NCI-H1092 (cell line): ENCODE measurements at places on chromosomes 2 and 18.

DNA sequence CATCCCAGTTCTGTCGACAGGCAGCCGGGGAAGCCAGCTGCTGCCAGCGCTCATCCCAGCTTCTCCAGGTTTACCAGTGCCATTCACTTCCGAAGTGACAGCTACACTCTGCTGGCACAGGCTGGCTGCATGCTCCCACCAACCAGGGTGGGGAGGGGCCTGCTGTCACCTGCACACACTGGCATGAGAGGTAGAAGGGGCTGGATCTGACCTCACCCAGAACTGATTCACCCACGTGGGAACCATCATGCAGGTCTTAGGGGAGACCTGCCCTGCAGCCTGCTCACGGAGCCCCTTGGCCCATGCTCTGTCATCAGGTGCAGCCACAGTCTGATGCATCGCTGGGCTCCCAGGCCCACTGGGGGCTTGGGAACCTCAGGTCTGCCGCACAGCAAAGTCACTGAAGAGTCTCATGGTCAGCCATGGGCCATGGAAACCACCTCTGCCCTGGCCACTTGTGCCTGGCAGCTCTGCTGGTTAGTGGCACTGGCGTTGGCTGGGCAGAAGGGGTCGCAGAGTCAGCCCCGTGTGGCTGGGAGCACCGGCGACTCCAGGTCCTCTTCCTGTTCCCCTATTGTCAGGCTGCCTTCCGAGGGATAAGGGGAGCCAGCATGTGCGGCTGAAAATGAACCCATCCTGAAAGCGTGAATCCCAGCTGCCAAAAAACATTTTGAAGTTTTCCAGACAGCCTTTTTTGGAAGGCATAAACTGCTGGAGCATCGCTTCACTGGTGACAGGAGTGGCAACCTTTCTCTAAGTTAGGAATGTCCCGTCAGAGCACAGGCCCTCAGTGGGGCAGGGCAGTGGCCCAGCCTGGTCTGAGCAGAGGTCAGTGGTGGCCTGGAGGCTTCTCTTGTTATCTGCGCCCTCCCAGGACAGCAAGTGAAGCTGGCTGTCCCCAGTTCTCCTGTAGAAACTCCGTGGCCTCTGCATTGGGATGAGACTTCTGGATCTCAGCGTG, 157.8 kb downstream of the SEPTIN10 start:
- no peak for DNase-seq

DNA sequence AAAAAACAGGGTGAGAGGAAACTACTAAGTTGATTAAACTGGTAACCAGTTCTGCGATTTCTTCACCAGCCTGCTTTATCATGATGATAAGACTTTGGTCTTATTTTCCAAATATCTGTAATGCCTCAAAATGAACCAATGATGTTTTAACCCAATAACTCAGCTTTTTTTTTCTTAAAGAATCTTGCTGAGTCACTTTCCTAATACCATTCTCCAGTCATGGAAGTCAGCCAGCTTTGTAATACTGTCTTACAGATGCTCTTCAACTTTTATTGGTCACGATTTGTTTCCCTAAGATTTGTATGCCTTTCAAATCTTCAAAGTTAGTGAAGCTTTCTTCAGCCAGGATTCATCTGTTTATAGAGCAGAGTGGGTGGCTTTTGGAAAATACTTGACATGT, 47.7 kb upstream of the SMIM21 start:
- DNase-seq, result no peak

GRCh38 chr18:49273241-49273880, 187.1 kb downstream of the DYM start:
- no peak for DNase-seq

GRCh38 chr2:41896186-41896846, 151.5 kb upstream of the PKDCC start:
- DNase-seq, result no peak

DNA sequence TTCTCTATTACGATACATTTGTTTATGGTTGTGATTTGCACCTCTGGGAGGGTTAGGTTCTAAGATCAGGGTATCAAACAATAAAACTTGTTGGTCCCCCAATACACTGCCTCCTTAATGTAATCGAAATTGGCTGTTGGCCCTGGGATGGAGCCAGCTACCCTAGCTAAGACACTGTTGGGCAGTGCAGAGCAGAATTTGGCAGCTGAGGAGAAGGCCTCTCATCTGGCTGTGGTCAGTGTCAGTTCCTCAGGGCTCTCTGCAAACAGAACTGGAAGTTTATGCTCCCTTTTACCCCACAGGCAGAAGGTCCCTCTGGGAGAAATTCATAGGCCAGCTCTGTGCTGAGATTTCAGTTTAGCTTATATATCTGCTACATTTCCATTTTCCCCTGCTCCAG, 8.6 kb upstream of the HAAO start:
- DNase-seq, result no peak

DNA sequence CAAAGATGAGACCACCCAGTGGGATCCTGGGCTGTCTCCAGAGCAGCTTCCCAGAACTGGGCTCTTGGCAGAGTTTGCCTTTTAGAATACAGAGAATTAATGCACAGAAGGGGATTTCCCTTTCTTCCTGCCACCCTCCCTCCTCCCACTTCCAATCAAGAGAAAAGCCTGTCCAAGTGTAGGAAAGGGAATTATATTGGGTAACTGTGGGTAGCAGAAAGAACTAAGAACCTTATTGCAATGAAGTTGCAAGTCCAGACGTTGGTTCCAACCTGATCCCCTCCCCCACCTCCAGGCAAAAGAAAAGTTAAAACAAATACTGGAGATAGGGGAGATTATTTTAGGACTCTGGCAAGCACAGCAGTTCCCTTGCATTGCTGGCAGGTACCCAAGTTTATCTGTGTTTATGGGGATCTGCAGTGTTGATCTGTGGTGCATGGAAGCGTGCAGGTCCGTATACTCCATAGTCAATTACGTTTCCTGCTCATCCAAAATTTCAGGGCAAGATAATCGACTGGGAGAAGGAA, 114.3 kb downstream of the PRKCE start:
- no peak for DNase-seq

DNA sequence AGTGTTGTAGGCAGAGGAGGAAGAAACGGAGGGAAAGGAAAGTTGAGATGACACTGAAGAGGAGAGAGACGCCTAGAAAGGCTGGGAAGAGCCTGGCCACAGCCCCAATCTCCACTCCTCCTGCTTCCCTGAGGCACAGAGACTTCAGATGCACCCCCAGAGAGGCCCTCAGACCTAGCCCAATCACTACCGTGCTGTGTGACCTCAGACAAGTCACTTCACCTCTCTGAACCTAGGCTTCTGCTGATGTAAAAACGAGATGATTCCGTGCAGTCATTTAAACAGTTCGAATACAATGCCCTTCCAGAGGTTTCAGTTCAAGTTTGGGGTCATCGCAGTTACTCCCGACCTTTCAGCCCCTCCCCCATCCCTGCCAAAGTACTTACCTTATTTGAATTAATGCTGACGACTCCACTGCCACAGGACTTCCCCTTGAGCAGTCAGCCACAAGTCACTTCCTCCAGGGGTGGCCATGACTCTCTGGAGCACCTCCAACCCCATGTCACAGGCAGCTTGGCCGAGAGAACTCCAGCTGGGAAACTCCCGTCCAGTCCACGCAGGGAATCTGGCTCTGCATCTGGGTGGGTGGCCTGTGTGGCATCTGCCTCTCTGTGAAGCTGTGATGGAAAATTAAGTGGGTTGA, 105.2 kb upstream of the ID2 start:
- DNase-seq, result no peak

DNA sequence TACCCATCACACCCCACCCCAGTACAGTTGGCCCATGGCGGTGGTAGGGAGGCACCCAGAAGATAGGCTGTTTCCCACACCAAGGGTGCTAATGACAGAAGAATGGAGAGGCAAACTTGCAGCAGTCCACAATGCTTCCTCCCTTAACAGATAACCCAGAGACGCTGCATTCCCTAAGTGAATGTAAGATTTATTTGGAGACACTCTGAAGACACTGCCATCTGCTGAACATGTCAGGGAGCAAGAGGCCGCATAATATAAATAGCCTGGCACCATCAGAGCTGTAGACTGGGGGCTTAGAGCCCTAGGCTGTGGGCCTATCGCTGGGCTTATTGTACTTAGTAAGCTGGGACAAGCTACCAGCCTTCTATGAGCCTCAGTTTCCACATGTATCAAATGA, 2.2 kb upstream of the IWS1 start:
- no peak for DNase-seq

DNA sequence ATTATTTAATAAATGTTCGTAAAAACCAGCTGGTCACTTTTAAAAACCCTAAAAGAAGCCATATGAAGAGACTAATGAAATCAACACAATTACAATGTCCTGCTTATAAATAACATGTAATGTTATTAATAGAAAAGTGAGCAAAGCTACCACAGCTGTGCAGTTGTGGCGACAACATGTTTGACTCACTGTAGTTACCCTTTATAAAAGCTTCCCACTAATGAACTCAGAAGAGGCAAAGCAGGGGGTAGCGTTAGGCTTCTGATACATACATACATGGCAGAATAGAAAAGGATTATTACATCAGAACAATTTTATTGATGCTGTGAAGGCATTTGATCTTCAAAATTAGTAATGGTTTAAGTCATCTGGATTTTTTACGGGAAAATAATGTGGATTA, 219.7 kb downstream of the SLC4A10 start:
- no peak for DNase-seq

DNA sequence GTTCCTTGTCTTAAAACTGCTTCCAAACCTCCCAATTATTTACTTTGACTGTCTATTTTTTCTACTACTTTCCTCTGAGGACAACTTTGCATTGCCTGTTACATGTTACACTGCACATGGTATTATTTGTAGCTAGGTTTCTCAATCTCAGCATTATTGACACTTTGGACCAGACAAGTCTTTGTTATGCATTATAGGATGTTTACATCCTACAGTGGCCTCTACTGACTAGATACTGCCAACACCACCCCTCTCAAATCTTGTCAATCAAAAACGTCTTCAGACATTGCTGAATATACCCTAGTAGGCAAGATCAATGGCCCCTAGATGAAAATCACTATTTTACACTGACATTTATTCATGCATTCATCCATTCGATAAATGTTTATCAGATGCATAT, 129.6 kb upstream of the DNAJC10 start:
- no peak for DNase-seq

DNA sequence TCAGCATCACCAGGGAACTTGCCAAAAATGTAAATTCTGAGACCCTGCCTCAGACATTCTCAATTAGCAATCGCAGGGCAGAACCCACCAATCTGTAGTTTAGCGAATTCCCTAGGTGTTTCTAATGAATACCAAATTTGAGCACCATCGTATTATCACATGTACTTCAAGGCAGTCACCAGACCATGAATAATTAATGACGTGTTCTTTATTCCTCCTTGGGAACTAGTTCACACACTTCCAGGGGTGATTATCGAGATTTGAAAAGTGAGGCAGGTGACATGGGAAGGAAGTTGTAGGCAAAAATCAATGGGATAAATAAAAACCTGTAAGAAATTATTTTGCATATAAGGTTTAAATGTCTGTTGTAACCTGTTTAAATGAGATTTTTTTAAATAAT, 102.5 kb upstream of the CRIM1 start:
- DNase-seq, result no peak

DNA sequence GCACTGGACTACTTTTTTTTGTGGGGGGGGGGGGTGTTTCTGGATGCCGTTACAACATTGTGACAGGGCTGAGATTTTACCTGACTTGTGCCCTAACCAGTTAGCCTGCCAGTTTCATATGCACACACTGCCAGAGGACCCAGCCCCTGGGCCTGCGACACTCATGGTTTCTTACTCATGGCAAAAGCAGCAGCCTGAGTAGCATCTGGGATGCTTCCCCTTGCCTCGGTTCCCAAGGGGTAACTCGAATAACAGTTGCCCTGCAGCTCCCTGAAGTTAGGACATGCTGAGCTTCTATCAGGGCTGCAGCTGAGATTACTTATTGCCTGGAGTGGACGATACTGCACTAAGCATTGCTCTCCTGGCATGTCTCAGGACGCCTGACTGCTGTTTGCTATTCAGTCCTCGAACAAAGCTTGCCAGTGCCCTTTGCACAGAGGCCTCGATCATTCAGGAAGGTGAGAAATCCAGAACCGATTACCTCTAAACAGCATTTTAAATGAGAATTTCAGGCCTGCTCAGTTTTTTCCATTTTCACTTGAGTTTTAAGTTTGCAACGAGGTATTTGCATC, 47.9 kb downstream of the TRPM8 start:
- DNase-seq, result no peak

- DNase-seq, result no peak
Observed at GRCh38 chr2:219687272-219687671, 59.8 kb downstream of the SLC4A3 start.

GRCh38 chr2:11056614-11057013, 98.7 kb upstream of the SLC66A3 start:
- DNase-seq, result no peak

GRCh38 chr2:191228333-191228732, 16.9 kb upstream of the MYO1B start:
- no peak for DNase-seq

DNA sequence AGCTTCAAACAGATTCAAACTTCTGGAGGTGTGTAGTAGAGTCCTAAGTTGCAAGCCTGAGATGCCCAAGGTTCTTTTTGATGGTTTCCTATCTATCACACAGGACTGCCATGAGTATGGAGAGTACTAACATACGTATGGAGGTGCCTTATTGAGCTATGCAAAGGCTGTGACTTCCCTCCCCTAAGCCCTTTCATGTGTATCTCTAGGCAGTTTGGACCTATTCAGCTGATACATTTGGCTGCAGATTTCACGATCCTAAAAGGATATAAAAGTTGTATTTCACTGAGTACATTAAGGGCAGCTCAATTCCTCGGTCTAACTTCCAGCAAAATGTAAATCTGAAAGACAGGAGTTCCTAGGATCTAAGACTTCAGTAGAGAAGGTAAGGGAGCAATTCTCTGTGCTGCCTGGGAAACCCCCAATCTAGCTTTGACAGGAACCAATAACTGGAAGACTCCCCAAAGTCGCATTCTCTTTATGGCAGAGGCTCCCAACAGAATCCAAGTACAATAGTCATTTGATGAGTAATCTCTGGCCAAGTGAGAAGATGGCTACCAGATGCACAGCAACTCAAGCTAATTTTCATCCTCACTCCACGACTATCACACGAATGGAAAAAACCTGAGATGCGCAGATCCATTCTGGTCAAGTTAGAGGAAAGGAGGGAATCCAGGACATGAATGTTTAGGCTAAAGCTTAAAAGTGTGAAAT, 83.8 kb downstream of the ATL2 start:
- DNase-seq, result no peak

- DNase-seq, result no peak
Observed at GRCh38 chr18:75863696-75864095, 436.2 kb upstream of the SMIM21 start.

- DNase-seq, result no peak
Observed at GRCh38 chr18:23237524-23238151, 102.4 kb downstream of the CABLES1 start.

- no peak for DNase-seq
Observed at GRCh38 chr18:49563701-49564517, 2.1 kb downstream of the LIPG start.

- peak; percentile 64 for DNase-seq
Observed at GRCh38 chr18:77762642-77763041, 513.0 kb downstream of the GALR1 start.

DNA sequence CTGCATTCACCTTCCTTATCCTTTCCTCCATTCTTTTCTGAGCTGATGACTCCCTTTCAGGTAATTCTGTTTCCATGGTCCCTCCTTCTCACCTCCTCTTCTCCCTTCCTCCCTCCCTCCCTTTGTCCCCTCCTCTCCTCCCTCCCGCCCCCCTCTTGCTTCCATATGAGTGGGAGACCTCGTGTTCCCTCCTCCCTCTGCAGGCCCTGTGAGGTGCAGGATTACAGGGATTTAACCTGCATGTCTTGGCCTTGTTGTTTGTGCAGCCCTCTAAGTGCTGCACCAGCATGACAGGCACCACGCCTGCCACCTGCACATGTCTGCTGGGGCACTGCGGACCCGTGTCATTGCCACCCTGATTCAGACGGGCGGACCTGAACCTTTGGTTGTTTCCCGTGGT, 103.1 kb downstream of the SNTG2 start:
- no peak for DNase-seq

- no peak for DNase-seq
Observed at GRCh38 chr2:105640246-105640645, 104.5 kb upstream of the NCK2 start.
